Mesenteric fat pad (tissue), 1 donor: ENCODE measurements at places on chromosomes 3 and 15. TPM values are rescaled to one million over a fixed set of nuclear protein-coding genes. Genes with fewer than 3 reads are reported as not detected.

Gene CBLB
- total RNA-seq: 97.9 TPM

DNA sequence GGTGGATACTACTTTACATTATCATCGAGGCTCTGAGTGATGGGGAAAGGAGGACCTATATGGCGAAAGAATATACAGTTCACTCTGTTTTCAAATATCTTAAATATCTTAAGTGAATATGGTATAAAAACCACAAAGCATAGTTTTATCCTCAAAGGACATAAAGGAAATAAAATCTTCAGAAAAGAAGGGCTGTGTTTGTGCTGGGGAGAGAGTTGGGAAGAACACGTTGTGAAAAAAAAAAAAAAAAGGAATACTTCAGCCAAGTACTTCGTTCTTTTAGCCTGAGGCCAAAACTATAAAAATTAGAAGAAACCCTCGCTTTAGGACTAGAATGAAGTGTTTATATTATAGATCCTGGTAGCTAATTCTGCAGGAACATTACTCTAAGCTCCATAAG is 10.2 kb upstream of the TMEM212 start:
- no peak for DNase-seq

GRCh38 chr3:85877631-85878030 is 918.8 kb downstream of the CADM2 start:
- DNase-seq: no peak

Gene C3orf20
- 0.16 TPM for total RNA-seq

Gene KLHL6
- 5.7 TPM for total RNA-seq

DNA sequence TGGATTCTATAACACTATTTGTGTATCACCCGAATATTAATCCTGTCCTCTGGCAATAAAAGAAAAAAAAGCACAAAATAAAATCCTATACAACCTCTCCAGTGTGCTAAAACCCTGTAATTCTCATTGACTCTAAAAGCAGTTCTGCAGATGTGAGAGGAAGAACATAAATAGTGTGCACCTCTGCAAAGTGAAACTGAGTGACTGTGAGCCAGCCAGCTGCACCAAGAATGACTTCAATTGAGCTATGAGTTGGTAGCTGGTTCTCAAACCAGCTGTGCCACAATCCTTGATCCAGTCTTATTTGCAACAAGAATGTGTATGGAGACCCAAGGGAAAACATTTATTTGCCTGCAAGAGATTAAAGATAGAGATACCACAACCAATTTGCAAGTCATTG is 31.2 kb upstream of the COL8A1 start:
- DNase-seq: no peak

GRCh38 chr3:128338536-128339330 is 128.0 kb downstream of the DNAJB8 start:
- peak; percentile 43 for DNase-seq

Gene NIT2
- total RNA-seq: 56.7 TPM

- DNase-seq: no peak
These were observed 48.8 kb downstream of the ABHD2 start for GRCh38 chr15:89136818-89137772.

DNA sequence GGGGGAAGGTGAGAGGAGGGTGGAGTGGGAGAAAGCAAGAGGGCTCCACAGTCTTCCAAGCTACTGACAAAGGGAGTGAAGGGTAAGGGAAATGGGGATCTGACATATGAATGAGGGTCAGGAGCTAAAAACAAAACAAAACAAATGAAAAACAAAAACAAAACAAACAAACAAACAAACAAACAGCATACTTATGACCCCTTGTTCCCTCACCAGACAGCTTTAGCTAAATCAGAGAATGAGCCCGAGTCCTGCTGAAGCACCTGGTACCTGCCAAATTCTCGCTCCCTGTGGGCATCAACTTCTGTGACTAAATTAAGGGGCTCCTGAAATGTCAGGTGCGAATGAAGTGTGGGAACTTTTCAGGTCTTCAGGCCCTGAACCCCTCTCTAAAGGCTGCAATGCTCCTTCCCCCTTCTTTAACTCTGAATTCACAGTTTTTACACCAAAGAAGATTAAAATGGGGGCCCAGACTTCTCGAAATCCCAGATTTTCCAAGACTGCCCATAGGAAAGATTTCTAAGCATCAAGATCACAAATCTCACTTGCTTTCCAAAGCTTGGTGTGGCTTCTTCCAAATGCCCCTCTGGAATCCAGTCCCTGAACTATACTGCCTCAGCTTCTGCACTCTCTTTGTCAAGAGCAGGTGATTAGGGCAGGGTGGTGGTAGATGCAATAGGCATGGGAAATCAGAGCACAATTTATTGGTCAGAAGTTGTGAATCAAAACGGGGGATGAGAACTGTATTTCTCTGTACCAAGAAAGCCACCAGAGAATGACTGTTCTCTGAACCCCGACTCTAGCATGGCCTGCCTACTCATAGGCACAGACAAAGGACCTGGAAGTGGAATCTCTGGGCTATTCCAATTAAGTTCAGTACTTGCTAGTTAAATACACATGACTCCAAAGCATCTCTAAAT is 40.9 kb downstream of the ZIC4 start:
- no peak for DNase-seq

GRCh38 chr3:25455441-25456132 is 27.5 kb downstream of the RARB start:
- DNase-seq: no peak

- DNase-seq: no peak
These were observed 33.0 kb upstream of the ADCY5 start for GRCh38 chr3:123481722-123482457.

- DNase-seq: no peak
These were observed 8.3 kb upstream of the LMOD3 start for GRCh38 chr3:69130689-69131088.

DNA sequence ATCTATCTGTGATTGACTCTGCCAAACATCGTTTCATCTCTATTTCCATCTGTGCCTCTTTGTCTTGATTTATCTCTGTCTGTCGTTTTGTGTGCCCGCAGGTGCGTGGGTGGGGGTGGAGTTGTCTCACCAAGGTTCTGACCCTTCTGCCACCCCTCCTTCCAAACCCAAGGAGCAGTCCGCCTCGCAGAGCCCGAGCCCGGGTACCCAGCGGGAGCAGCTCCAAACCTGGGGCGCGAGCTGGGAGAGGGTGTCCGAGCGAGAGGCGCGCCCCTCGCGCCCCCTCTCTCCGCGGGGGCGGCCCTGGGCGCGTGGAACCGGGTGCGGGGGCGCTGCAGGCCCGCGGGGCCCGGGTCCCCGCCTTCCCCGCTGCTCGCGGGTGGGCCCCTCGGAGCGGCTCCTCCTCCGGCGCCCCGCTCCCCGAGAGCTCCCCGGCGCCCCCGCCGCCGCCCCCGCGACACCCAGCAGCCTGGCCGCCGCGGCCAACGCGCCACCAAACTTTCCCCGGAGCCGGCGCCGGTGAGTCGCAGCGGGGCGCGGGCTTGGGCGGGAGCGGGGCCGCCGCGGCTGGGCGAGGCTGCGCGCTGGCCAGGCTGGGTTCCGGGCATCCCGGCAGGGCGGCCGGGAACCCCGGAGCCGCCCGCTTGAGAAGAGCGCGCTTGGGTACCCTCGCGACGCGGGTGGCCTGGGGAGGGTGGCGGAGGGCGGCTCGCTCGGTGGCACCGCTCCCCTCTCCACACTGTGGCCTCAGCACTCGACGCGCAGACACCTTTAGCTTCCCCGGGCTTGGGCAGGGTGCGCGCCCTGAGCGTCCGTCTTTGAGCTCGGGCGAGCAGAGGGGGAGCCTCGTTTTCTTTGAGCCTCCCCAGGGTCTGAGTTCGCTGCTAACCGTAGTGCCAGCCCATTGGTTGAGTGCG is at the start of gene HRH1:
HRH1 (plus strand) TSS at position 458 of the 917 bp plus-strand sequence. CDS start 104,545 bp downstream, outside the sequence.
- peak; percentile 88 for DNase-seq

- no peak for DNase-seq
These were observed 76.5 kb downstream of the HMG20A start for GRCh38 chr15:77497110-77497737.
